ENCODE measurements at places on chromosomes 7 and 10.

DNA sequence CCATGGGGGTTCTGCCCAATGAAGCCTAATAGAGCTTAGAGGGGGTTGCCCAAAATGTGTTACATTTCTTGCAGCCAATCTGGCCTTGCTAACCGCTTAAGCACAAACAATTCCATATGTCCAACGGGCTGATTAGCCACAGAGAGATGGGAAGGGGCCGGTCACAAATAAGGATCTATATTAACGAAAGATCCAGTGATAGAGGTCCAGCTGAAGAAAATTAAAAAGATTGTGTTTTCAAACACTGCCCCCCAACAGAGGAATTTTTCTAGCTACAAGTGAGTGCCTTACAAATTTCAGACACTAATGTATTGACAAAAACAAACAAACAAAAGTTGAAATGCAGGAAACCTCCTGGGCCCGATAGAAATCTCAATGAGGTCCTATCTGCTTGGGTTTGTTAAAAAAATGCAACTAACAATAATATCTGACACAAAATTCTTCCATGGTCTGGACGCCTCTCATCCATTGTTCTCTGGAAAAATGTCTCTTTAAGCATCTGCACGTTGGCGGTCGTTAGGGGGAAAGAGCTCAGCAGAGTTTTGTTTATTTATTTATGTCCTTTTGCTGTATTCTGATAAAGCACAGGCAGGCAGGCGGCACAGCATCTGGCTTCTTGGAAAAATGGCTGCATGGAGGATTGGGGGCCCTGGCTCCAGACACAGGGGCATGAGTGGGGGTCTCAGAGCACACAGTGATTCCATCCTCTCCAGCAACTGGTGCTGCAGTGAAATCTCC lies 402.0 kb downstream of the RPS24 start:
- DNase-seq, result no peak

DNA sequence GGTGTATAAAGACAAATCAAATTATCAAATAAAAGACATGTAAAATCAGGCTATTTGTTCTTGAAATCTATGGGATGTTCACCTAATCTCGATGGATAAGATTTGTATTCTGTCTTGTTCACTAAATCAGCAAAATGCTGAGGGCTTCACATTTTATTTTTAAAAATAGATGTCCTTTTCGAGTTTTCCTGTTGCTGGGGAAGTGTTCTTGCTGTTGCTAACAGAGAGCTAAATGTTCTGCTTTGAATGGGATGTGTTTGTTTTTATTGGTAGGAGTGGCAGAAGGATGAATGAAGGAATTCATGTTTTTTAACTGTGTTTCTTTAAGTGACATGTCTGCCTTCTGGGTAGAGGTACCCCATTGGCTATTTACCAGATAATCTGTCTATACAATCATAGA lies 7.3 kb upstream of the SNX13 start:
- DNase-seq, result no peak

GRCh38 chr7:24834128-24834798 lies 77.0 kb upstream of the GSDME start:
- DNase-seq, result no peak

- DNase-seq, result no peak
Measured at GRCh38 chr10:68604441-68604840, 44.3 kb downstream of the TET1 start.

DNA sequence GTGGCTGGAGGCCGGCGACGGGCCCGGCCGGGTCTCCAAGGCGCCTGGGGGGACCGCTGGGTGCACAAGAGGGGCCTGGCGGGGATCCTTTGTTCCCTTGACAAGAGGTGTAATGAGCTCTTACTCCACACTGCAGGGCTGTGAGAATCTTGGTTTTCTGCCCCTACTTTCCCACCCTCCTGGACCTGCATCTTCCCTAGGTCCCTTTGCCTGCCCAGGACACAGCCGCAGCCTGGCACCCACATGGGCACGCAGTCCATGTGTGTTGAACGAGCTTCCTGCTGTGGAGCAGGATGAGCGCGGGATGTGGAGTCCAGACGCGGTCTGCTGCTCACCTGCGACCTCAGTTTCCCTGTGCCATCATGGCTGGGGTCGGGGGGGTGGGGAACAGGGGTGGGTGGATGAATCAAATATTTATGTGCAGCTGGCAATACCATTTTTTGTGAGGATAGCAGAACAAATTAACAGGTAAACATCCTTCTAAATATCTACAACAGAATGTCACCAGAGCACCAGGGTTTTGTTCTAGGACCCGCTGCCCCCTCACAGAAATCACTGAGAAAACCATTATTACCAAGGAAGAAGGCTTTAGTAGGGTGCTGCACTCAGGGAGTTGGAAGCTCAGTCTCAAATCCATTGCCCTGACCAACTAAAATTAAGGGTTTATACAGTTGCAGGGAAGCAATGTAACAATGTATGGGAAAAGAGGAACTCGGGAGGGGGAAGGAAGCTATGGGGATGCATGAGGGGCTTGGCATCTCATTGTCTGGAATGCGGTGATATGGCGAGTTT lies 474 bp upstream of the NSMCE4A start:
- DNase-seq, result no peak

DNA sequence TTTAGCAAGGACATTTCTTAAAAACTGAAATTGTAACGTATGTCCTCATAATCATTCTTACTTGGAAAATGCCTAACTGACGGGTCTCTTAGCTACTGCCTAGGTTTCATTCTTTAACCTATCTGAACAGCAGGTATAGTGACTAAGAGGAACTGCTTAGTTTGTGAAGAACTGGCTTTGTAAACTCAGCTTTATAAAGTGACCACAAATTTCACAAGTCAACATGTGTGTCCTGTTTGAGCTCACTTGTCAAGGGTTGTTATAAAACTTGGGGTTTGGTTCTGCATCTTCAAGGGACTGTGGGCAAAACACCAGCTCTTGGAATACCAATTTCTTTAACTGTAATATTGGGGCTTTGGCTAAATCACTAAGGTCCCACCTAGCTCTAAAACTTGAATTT lies 32.2 kb downstream of the MRPS33 start:
- no peak for DNase-seq

- DNase-seq, result no peak
Measured at GRCh38 chr7:116177009-116177408, 33.3 kb upstream of the TES start.

GRCh38 chr7:154302380-154302779 lies 250.2 kb downstream of the DPP6 start:
- DNase-seq, result no peak

DNA sequence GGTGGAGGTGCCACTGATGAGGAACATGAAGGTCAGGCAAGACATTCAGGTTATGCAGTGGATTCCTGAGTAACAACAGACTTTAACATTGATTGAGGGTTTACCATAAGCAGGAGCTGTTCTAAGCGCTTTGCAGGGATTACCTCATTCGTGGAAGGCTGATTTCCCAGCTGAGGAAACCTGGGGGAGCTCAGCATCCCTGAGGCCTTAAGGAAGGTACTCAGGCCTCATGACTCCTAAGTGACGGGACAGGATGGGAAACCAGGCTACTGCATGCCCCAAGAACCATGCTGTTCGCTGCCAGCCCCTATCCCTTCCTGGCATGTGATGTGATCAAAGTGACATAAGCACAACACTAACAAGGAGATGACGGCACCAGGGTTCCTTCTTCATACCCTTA lies 143.6 kb upstream of the NFE2L3 start:
- DNase-seq, result no peak

GRCh38 chr10:114541081-114541796 lies 116.8 kb downstream of the ABLIM1 start:
- peak; percentile 76 for DNase-seq

- no peak for DNase-seq
Measured at GRCh38 chr7:139960157-139960556, 102.6 kb downstream of the PARP12 start.

DNA sequence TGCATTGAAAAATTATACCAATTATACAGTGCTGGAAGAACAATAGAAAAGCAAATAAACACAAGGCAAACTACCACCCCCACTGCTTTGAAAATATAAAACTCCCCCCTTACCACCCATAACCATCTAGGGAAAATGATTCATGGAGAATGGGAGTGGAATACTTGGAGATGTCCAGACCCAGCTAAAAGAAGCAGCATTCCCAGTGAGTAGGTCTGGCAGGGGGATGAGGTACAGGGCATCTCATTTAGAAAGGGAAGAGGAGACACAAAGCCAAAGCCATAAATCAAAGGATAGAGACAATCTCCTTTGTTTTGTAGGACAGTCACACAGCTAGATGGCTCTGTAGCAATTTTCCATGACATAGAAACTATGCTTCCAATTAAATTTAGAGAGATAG lies 36.0 kb upstream of the DGKI start:
- DNase-seq, result no peak

GRCh38 chr10:31321396-31321941 lies 2.5 kb downstream of the ZEB1 start:
- peak; percentile 61 for DNase-seq

GRCh38 chr7:89332026-89332425 lies 536.5 kb upstream of the TEX47 start:
- DNase-seq, result no peak

DNA sequence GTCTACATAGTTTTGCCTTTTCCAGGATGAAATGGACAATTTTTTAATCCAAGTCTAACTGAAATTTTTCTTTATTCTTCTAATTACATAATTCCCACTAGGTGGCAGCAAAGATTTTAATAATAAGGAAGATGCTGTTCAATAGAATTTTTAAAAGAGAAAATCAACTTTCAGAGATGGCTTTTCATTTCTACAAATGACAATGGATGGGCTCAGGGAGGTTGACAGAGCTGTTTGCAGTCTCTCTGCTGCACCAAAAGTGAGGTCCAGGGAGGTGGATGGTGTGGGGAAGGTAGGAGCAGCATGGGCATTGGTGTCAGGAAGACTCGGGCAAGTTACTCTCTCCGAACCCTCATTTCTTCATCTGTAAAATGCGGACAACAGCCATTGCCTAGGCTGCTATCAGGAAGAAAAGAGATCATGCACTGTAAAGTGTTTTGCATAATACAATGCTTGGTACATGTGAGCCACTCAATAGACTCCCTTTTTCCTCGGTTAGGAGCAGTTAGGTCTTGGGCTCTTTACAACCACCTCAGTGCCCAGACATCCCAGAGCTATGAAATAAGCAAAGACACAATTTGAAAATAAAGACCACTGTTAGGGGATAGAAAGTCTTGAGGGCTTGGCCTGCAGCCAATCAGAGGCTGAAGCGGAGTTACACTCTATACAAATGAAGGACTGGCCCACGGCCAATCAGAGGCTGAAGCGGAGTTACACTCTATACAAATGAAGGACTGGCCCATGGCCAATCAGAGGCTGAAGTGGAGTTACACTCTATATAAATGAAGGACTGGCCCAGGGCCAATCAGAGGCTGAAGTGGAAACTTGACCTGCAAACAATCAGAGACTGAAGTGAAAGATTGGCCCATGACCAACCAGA lies 107.1 kb downstream of the ABLIM1 start:
- no peak for DNase-seq

DNA sequence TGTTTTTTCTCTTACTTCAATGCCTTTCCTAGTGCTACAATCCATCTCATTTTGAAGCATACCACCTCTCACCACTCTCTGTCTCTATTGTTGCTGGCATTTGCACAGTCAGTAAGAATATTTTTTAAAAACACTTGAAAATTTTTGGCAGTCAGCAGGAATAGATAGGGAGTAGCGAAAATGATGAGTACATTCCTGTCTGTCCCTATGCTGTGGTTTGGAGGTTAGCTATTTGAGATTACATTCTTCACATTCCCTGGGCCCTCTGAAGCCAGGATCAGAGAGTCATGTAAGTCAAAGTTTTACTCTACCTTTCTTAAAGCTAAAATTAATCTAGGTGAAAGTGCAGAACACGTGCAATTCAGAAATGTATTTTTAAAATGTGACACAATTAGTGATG lies 53.0 kb upstream of the MAGI2 start:
- DNase-seq, result no peak

DNA sequence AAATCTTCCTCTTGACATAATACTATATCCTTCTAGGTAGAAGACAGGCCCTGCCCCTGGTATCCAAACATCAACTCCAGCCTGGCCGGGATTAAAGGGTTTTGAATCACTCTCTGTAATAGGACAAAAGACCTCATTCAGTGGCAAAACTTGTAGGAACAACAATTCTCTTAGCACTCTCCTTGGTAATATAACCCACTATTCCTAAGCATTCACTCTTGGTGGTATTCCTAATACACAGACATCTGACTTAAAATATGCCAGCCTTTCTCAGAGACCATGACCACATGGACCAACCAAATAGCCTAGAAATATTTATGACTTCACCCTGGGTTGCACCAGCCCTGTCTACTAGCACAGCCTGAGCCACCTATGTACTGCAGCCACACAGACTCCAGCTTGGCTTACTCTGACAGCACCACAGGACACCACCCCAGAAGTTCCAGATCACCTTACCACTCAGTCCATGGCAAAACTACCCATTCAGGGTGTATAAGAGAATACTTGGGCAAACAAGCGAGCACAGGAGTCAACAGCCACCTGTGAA lies 244.9 kb upstream of the NEBL start:
- no peak for DNase-seq

GRCh38 chr7:117017702-117018266 lies 64.5 kb downstream of the ST7 start:
- no peak for DNase-seq

DNA sequence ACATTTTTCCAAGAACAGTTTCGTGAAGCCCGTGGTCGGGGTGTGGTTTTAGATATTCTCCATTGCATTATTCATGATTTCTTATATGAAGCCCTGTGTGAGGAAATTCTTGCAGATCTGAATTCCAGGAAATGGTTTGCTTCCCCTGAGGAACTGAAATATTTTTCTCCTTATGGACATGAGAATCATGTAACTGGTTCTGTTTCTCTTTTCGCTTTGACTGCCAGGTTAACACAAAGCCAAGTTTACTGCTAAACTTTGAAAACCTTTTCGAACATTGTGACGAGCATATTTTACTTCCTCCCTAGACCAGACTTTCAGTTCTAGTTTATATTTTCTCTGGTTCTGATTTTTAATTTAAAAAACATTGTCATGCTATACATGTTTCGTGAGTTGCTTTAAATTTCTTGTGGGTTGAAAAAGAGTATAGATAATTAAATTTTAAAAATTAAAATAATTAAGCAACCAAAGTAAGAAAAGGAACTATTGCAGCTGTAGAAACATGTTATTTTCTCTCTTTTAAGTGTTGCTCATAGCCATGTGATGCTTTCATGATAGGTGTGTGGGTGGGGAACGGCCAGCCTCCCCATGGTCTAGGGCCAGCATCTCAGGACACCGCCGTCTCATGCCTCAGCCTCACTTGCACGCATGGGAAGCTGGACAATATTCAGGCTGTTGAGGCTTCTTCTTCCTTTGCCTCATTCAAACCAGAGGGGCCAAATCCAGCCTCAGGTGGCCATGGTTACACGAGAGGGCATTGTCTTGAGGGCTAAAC lies 97.1 kb downstream of the CREB5 start:
- DNase-seq, result no peak
